ENCODE measurements at places on chromosomes 5 and 9.

DNA sequence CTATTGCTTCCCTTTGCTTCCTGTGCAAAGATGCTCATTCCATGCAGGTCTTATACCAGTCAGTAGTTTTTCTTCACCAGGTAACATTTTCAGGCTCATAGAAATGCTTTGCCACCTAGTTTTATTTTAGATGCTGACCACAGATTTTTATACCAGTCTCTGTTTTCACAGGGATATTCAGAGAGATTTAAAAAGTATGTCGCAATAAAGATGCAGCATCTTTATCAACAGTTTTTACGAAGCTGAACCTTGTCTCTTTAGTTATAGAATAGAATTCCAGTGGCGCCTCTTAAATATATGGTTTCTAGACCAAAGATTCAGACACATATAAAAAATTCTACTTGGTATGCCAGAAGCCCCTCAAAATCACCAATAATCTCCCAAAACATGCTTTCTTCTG, 155.7 kb upstream of the PCSK5 start:
- no peaks in the 10 kb centered on the region for H3K36me3 ChIP-seq
- no peak for DNase-seq
- H3K27ac ChIP-seq: no peak overlapping the region

DNA sequence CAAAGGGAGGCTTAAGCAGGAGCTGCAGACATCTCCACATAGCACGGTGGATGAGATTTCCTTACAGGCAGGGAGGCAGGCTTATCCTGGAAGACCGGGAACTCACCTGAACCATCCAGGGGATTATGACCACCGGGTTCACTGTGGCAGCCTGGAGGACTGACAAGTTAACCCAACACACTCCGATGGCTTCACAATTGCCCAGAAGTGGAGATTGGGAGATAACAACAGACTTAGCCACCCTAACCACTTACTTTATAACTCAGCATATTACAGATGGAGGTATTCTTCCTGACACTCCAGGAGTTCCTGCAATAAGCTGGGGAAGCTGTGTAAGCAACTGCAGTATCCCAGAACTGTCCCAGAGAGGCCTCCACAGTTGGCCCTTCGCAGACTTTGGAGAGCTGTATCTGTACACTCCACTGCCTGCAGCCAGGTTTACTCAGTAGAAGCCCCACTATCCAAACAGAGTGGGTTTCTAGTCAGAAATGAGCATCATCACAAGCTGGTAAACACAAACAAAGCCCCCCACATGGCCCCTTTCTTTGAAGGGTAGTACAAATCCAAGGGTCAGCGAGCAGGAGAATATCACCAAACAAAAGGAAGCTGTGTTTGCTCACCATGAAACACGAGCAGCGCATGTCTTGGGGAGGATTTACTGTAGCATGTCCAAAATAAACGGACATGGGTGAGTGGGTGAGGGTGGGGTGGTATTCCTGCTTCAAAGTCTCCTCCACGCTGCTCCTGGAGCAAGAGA, 462.2 kb downstream of the RASEF start:
- H3K27me3 ChIP-seq: no peaks in the 10 kb centered on the region
- no peak overlapping the region for H3K27ac ChIP-seq
- no peaks in the 10 kb centered on the region for H3K4me1 ChIP-seq
- no peak overlapping the region for H3K4me3 ChIP-seq

DNA sequence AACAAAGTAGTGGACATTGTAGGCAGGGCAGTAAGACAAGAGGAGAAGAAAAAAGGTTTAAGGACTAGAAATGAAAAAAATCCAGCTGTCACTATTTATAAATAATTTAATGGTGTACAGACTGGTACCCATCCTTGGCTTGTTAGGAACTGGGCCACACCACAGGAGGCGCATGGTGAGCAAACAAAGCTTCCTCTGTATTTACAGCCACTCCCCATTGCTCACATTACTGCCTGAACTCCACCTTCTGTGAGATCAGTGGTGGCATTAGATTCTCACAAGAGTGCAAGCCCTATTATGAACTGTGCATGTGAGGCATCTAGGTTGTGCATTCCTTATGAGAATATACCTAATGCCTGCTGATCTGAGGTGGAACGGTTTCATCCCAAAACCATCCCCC, 62.6 kb upstream of the DMAC1 start:
- no peaks in the 10 kb centered on the region for H3K4me1 ChIP-seq
- DNase-seq: no peak
- H3K27me3 ChIP-seq: no peaks in the 10 kb centered on the region
- H3K36me3 ChIP-seq: no peaks in the 10 kb centered on the region
- no peak overlapping the region for H3K27ac ChIP-seq

GRCh38 chr5:113380807-113381326, 53.9 kb downstream of the TSSK1B start:
- H3K27me3 ChIP-seq: peaks cover 6% of the 10 kb centered on the region
- no peaks in the 10 kb centered on the region for H3K36me3 ChIP-seq
- no peak for DNase-seq
- H3K27ac ChIP-seq: no peak overlapping the region

Data from activated CD4-positive, alpha-beta memory T cell treated with anti-CD3 and anti-CD28 coated beads for 36 hours (primary cell).